NCI-H1417 treated with DMSO at 0.1 percent for 48 hours (cell line): ENCODE measurements at places on chromosomes 7 and 10.

- DNase-seq, result no peak
Observed at GRCh38 chr7:123417580-123417979, 116.8 kb downstream of the IQUB start.

- no peak for DNase-seq
Observed at GRCh38 chr10:29496341-29497162, 138.2 kb downstream of the SVIL start.

DNA sequence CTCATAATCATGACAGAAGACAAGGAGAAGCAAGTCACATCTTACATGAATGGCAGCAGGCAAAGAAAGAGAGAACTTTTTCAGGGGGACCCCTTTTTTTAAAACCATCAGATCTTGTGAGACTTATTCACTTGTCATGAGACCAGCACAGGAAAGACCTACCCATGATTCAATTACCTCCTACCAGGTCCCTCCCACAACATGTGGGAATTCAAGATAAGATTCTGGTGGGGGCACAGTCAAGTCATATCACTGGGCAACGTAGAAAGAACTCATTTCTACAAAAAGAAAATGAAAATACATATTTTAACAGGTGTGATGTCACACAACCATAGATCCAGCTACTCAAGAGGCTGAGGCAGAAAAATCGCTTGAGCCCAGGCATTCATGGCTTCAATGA lies 304.1 kb downstream of the IPMK start:
- no peak for DNase-seq

DNA sequence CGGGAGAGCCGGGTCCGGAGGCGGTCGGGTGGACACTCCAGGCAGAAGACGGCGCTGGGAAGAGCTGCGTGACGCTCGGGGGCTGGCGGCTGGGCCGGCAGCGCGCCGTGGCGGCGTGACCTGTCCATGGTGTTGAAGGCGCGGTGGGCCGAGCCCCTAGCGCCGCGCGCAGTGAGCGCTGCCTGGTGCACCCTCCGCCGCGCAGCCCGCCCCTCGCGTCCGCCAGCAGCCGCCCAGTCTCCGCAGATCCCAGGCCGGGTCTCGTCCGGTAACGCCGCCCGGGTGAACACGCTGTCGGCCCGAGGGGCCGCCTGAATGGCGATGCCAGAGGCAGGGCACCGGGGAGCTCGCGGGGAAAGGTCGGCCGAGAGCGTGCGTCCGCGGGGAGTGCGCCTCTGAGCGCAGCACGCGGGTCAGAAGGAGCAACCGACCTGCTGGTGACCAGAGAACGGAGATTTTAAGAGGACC lies 657 bp upstream of the TMEM178B start:
- no peak for DNase-seq

DNA sequence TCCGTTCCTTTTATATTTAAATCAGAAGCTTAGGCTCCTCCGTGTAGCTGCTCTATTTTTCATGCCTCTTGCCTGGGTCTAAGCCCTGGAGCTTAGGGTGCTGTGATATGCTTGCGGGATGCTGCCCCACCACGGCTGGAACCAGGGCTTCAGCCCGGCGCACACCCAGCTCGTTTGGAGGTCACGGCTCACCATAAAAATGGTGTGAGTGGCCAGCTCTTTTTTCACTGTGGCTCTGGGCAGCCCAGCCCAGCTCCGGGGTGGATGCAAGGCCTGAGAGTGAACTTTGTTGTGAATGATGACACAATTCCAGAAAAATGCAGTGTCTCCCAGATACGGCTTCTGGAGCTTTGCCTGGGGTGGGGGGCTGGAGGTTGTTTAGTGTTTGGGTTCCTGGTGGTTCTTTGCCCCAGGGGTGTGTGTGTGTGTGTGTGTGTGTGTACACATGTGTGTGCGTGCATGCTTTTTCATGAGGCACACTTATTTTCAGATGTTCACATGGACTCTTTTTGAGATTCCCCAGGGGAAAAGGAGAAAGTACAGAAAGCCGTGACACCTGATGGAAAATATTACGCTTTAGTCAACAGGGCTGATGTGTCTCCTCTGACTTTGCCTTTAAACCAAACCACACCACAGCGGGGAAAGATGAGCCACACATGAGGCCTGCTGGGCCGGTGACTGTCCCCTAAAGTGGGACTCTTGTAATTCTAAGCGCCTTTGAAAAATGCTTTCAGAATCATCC lies 46.2 kb downstream of the GRK5 start:
- DNase-seq, result no peak

GRCh38 chr7:3436746-3437145 lies 135.7 kb downstream of the SDK1 start:
- DNase-seq, result no peak

DNA sequence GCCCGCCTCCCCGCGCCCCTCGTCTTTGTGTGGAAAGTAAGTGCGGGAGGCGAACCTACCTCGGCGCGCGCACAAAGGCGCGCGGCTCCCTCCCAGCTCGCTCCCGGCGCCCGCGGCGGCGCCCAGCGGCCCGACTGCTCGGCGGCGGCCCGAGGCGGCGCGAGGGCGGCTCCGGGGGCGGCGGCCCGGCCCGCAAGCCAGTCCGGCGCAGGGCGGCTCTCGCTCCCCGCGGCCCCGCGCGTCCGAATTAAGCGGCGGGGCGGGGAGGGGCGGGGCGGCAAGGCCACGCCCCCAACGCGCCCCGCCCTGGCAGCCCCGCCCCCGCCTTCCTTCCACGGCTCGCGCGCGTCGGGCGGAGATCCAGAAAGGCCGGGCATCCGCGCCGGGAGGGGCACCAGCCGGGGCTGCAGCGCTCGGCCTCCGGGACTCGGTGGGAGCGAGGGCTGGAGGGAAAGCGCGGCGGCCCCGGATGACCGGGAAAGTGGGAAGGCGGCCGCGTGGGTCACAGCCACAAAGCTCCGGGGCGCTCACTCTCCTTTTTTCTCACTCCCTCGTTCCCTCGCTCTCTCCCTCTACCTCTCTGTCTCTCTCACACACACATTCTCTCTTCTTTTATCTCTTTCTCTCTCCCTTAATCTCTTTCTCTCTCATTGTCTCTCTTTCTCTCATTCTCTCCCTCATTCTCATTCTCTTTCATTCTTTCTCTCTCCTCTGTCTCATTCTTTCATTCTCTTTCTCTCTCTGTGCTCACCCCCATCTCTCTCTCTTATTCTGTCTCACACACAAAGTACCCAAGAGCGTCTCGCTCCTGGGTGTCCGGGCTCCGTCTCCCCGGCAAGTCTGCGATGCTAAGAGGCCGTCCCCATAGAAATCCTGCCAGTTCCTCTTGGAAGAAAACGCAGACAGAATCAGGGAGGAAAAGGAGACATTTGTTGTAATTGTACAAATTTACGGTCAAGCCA lies 170.2 kb downstream of the FAM107B start:
- no peak for DNase-seq

DNA sequence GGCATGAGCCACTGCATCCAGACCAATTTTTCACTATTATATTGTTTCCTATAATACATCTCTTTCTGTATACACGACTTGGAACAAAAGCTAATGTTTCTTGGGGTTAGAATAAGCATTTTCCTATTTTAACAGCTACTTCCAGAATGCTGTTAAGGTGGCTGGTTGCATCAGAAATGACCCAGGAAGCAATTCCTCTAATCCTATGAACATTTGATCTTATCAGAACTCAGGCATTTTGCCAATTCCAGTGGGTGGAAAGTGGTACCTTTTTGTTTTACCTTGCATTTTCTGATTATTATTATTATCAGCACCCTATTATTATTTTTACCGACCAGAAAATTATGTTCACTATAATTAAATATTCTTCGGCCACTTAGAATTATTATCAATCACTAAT lies 73.3 kb downstream of the NDUFB2 start:
- no peak for DNase-seq

DNA sequence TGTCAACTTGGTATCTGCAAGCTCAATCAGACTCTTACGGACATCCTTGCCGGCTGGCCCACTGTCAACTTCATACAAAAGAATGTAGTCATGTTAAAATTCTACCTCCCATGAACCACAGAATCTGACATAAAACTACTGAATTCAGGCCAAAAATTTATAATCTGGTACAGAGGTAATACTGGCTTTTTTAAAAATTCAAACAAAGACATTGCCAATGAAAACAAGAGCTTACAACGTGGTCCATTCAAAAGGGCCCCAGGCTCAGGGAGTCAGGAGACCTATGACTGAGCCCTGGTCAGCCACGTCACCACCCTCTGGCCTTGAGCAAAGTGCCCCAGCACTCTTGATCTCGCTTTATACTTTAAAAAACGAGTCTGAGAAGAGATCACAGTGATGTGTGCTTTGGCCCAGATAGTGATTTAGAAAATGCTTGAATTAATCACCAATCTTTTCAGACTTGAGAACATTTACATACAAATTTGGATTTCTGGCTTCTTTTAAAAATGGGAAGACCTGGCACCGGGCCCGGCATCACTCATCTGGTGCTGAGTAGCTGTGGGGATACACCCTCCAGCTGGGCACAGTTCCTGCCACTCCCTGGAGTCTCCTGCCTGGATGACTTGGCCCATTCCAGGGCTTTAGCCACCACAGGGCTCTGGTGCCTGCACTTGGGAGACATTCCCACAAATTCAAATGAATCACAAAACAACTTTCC lies 94.1 kb downstream of the PIP4K2A start:
- DNase-seq, result no peak

- no peak for DNase-seq
Observed at GRCh38 chr10:43802988-43803696, 154.5 kb upstream of the ZNF32 start.

GRCh38 chr7:124765401-124766352 lies at the start of gene GPR37:
Gene GPR37, minus strand, starts transcription at chr7:124765792. Its CDS starts 816 bp downstream, at chr7:124764976.
- DNase-seq, result peak; percentile 42

GRCh38 chr10:5538446-5538845 lies 13.7 kb downstream of the CALML3 start:
- DNase-seq, result no peak

- no peak for DNase-seq
Observed at GRCh38 chr10:26540601-26541000, 102.5 kb downstream of the APBB1IP start.

- no peak for DNase-seq
Observed at GRCh38 chr10:52621635-52622079, 150.9 kb downstream of the MBL2 start.

- DNase-seq, result no peak
Observed at GRCh38 chr10:8768852-8769251, 714.4 kb downstream of the GATA3 start.

DNA sequence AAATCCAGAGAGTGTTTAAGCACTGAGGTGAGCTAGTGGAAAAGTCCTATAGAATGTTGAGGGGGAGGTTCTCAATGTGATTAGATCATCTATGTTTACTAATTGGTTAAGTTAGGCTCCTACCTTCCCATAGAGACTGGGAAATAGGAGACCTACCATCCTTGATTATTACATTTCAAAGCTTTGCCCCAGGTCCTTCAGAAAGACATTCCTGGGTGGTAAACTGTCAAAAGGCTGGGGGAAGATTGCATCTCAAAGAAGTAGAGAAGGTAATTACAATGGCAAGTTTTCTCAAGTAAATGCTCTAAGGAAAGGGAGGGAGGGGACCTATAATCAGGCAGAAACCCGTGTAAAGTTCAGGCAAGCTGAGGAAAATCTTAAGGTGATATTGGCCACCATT lies 247.8 kb upstream of the SMIM30 start:
- DNase-seq, result no peak

GRCh38 chr7:20229081-20229480 lies 11.9 kb upstream of the MACC1 start:
- DNase-seq, result no peak

- no peak for DNase-seq
Observed at GRCh38 chr7:105651798-105652197, 70.5 kb upstream of the EFCAB10 start.

DNA sequence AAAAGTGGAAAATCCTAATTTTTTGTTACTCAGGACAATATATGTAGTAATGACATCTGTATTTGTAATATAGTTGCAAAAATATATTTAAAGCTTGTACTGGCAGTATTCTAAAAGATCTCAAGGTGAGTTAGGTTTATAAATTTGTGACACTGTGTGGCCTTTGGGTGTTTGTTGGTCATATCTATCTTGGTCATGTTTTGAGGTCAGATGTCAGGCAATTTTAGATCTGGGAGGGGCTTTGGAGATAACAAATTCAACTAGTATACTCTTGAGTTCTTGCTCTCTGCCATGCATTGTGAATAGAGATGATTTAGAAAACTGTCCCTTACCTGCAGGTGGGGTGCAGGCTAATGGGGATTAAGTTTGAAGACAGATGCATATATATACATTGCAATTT lies 3.1 kb downstream of the TBC1D12 start:
- DNase-seq, result no peak

DNA sequence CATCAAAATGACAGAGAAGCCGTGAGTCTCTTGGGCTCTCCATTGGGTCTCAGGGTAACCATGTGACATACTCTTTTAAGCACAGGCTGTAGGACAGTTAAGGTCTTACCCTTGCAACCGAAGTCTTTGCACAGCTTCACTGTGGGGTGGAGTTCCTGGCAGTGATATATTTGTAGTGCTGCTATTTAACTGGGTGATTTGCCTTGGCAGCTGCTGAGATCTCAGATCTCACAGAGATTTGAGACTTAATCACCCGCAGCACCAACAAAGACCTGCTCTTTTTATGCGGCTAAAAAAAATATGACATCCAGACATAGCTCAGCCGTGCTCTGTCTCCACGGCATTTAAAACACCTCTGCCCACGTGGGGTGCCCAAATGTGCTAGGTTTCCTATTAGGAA lies 63.4 kb upstream of the NPTX2 start:
- DNase-seq, result no peak

DNA sequence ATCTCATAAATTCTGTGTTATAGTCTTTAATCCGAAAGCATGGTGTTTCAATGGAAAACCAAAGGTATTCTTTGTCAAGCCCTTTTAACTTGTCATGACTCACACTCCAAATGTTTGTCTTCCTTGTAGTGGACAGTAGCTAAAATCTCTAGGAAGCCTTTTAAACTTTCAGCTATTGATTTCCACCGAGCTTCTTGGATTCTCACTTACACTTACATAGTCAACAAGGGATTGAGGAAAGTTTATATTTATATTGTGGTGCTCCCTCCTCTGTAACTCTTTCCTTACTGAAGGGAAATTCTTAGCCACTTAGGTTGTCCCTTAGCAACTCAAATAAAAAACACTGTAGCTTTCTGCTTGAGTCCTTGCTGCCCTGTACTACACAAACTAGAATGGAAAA lies 31.2 kb upstream of the GPR37 start:
- no peak for DNase-seq

- peak; percentile 95 for DNase-seq
Observed at GRCh38 chr7:82376739-82377138, 66.8 kb downstream of the CACNA2D1 start.

GRCh38 chr10:81082621-81083376 lies 545.1 kb downstream of the SH2D4B start:
- DNase-seq, result no peak

DNA sequence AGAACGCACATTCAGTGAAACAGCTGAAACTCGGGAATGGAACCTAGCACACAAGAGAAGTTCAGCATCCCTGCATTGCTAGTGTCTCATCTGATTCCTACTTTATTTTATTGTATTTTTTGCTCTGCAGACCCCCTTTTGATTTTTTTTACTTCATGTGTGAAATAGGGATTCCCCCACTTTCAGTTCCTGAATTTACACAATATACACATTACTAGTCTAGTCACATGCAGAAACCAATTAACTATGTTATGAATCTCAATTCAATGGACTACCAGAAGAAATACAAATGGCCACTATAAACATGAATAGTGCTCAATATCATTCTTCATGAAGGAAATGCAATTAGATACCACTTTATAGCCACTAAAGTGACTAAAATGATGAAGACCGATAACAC lies 386.1 kb upstream of the COBL start:
- DNase-seq, result no peak
